Dermis microvascular lymphatic vessel endothelial cell (primary cell): ENCODE measurements at places on chromosomes 5 and 9. TPM values are rescaled to one million over a fixed set of nuclear protein-coding genes. Genes with fewer than 3 reads are reported as not detected.

Gene PRR16
- not detected in 2 replicates for total RNA-seq

Gene PCDHGA10
- total RNA-seq, result 3.0 and 6.2 TPM in 2 replicates

Gene PCDHGA6
- 1.2 and 2.4 TPM in 2 replicates for total RNA-seq

Gene MEIKIN
- total RNA-seq, result not detected in 2 replicates

Gene DMRT2
- total RNA-seq, result not detected in 2 replicates

Gene SHOC1
- total RNA-seq, result not detected in 2 replicates

Gene ABLIM3
- 19.5 and 36.5 TPM in 2 replicates for total RNA-seq

Gene IL5
- total RNA-seq, result not detected in 2 replicates

Gene SQSTM1
- total RNA-seq, result 517 and 588 TPM in 2 replicates

Gene SNX2
- 99.4 and 132 TPM in 2 replicates for total RNA-seq
